ENCODE measurements at places on chromosomes 16 and 17.

DNA sequence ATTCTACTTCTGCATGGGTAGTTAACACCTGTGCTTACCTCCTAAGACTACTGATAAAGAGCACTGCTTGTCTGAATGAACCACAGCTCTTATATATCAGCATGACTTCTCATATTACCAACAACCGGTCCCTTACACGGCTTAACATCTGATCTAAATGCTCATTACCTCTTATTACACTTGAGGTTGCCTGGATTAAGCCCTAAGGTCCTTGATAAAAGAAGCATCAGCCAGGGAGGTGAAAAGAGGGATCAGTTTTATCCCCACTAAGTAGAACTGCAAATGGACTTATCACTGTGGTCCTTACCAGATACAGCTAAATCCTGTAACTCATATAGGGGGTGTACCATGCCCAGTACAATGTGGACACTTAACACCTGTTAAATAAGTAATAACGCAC is 8.2 kb upstream of the RSKR start:
- no peak for DNase-seq

GRCh38 chr17:72590882-72591281 is 470.1 kb downstream of the SOX9 start:
- DNase-seq = no peak

GRCh38 chr16:54509456-54509855 is 222.9 kb upstream of the IRX3 start:
- DNase-seq = no peak

- DNase-seq = no peak
These were observed 487 bp downstream of the RANBP10 start for GRCh38 chr16:67805718-67806427.

GRCh38 chr17:74922172-74922571 is 883 bp downstream of the USH1G start:
- DNase-seq = no peak

GRCh38 chr17:50620858-50621257 is 13.8 kb upstream of the ABCC3 start:
- no peak for DNase-seq

DNA sequence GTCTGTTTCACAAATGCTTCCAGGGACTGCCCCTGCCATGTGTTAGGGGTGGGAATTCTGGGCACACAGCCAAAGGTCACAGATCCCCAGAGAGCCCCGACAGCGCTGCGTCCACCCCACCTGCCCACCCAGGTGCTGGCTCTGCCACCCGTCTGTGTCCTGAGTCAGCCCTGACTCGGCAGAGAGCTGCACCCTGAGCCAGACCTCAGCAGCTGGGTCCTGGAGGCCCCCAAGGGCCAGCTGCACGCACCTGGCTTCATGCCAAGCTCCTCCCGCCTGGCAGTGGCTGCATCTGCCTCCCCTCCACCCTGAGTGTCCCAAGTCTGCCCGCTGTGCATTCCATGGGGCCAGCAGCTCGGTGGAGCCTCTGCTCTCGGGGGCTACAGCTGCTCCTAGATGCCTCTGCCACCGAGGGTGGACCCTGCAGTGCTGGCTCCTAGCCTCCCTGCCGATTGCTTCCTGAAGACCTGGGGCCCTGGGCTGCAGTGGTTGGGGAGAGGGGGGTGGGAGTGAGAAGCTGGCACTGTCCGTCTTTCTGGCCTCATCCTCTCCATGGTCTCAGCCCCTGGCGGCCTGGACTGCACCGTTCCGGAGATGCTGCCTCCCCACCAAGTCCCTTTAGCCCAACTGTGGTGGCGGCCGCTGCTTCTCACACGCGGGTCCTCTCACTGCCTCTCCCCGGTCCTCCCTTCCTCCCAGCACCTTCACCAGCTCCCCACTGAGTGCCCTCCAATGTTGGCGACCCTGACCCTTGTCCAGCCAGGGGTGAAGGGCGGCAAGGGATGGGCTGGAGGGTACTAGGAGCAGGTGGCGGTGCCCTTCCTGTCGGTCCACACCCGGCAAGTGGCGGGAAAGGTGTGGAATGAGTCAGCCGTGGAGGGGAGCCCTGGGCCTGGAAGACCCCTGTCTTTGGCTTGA is 3.0 kb downstream of the SECTM1 start:
- DNase-seq = no peak

DNA sequence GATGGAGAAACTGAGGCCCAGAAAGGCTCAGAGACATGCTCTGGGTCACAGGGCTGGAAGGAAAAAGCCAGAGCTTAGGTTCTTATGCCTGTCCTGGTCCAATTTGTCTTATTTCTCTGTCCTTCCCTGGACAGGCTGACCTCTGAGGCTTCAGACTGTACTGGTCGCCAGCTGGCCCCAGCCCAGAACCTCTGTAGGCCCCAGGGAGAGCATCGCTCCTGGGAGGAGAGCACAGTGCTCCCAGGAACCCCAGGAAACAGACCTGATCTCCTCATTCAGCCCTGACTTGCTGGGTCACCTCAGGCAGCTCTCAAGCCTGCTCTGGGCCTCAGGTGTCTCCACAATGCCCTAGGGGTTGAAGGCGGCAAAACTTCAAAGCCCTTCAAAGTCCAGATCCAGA is 4.9 kb downstream of the DRC7 start:
- DNase-seq = no peak

- DNase-seq = no peak
These were observed 57.2 kb downstream of the C16orf82 start for GRCh38 chr16:27123795-27124409.

DNA sequence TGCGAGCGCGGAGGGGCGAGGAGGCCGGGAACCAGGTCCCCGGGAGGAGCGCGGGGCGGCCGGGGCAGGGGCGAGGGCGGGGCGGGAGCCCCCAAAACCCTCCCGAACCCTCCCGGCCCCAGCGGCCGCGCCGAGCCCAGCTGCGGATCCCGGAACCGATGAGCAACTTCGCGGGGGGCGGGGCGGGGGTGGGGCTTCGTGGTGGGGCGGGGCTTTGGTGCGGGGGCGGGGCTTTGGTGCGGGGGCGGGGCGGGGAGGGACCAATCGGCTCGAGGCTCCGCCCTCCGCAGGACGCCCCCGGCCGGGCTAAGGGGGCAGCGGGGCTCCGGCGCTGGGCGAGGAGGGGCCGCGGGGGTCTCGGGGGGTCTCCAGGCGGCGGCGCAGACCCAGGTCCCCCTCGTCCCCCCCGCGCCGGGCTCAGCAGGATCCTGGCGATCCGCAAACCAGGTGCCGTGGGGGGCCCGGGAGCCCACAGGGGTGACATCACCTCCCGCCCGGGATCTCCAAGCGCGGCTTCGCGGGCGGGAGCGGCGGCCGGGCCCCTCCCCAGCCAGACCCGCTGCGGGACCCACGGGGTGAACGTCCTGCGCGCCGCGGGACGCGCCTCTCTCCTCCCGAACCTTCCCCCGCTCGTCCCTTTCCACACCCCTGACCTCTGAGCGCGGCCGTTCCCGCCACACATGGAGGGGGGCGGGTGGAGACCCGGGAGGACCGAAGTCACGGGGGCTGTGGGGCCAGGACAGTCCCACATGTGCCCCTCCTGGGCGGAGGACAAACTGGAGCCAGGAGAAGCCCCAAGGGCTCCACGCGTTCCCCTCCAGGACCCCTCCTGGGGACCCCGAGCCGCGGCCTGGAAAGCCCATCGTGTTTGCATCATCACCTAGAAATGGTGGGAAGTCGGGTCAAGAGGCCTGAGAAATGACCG is at the start of gene ABR:
Gene ABR, minus strand, starts transcription at position 164 of the 925 bp plus-strand sequence. CDS start 254 bp downstream, outside the sequence.
- peak; percentile 49 for DNase-seq

GRCh38 chr16:88932929-88933328 is 44.1 kb downstream of the CBFA2T3 start:
- DNase-seq = no peak

DNA sequence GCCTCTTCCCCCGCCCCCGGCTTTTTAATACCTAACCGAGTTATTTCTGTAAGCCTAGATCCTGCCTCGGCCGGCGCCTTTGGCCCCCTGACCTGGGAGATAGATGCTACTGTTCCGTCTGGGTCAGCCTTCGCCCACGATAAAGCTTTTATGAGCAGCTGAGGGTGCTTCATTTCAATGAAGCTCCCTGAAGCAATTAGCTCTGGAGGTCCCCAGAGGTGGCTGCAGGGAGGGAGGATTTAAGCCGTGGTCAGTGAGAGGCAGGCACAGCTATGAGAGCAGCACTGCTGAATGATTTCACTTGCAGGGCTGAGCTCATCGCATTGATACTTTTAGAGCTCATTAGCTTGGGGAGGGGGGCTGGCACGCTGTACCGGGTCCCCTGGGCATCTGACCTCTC is 89.4 kb downstream of the RPA1 start:
- DNase-seq = no peak

GRCh38 chr16:87844120-87844733 is 25.1 kb downstream of the SLC7A5 start:
- no peak for DNase-seq

DNA sequence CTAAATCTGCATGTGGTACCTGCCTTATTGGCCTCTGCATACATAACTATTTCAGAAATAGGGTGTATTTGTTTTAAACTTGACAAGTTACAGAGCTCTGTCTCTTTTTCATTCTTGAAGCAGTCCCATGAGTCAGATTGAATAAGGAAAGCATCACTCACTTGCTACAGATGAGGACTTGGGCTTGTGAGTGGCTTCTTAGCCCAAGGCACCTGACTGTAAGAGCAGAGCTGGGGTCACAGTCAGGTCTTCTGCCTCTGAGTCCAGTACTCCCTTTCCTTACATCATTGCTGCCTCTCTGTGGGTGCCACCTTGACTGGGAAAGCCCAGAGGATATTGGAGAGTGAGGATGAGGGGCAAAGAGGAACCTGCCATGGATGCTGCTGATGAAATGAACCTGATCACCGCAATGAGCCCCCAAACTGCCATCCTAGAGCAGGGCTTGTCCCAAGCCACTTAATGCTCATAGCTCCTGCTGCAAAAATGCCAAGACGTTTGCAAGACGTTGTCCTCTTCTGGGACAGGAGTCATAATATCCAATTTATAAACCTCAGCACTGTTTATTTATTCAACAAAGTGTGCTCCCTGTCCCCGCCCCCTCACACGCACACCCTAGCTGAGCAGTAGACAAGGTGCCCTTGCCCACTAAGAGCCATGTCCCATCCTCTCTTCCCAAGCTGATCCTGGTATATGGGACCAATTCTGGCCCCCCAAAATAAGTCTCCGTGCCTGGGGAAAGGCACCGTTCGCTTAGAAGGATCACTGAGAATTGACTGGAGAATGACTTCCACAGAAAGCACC is 74.1 kb downstream of the CCDC182 start:
- no peak for DNase-seq

GRCh38 chr17:46910179-46910927 is 12.6 kb upstream of the GOSR2 start:
- no peak for DNase-seq

- DNase-seq = no peak
These were observed 7.2 kb downstream of the SPNS3 start for GRCh38 chr17:4440690-4441686.

DNA sequence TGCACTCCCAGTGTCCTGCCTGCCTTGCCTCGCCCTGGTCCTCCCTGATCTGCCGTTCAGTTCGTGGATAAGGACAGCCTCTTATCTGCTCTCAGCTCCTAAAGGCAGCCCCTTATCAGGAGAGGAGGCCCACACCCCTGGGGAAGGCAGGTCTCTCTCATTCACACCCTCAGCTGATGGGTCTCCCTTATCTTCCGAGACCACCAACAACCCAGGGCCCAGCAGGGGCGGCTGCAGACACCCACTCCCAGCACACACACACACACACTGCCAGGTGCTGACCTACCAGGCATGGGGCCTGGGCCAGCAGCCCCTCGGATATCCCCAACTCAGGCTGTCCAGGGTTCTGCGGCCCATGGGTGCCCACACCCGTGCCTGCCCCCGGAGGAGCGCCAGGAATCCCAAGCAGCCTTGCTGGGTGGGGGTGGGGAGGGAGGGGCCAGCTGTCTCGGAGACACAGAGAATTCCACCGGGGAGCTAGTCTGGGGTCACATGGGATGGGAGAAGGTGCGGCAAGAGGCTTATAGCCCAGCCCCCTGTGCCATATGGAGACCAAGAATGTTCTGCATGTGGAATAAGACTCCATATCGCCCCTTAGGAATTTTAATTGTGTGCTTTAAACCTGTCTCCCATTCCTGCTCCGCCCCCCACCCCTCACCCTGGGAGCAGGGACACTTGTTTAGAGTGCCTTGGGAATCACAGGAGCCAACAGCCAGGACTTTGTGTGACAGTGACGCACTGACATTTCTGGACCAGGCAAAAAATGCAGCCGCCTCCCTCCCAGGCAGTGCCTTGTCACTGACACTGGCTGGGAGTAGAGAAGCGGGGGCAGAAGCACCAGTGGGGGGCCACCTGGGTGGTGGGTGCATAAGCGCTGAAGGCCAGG is 41.9 kb upstream of the EMP2 start:
- no peak for DNase-seq

DNA sequence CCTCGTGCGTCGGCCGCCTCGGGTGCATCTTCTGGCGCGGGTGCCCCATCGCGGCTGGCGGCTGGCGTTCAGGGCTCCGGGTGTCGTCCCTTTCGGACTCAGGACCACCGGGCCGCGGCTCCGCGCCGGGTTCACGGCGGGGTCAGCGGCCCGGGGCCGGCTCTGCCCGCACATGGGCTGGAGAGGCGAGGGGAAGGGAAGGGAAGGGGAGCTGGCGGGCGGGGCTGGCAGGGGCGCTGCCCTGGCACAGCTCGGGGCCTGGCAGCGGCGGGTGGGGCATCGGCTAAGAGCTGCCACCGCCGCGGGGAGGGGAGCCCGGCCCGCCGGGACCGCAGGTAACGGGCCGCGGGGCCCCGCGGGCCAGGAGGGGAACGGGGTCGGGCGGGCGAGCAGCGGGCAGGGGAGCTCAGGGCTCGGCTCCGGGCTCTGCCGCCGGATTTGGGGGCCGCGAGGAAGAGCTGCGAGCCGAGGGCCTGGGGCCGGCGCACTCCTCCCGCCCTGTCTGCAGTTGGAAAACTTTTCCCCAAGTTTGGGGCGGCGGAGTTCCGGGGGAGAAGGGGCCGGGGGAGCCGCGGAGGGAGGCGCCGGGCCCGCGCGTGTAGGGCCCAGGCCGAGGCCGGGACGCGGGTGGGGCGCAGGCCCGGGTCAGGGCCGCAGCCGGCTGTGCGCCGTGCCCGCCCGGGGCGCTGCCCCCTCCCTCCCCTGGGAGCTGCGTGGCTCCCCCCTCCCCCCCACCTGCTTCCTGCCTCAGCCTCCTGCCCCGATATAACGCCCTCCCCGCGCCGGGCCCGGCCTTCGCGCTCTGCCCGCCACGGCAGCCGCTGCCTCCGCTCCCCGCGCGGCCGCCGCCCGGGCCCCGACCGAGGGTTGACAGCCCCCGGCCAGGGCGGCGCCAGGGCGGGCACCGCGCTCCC is 646 bp downstream of the HIC1 start:
- DNase-seq = no peak
